CD4-positive, alpha-beta T cell treated with Interleukin-6 at 100 ng/mL for 8 hours (primary cell): ENCODE measurements at places on chromosomes 3 and 15.
A peak's percentile ranks its signal among the peaks of the same experiment; 100 is the strongest.

GRCh38 chr3:86984271-86984670, 6.7 kb downstream of the VGLL3 start:
- DNase-seq, result no peak

GRCh38 chr15:99511866-99512661, 53.7 kb upstream of the MEF2A start:
- DNase-seq, result no peak

GRCh38 chr15:80288131-80288530, 36.1 kb upstream of the CTXND1 start:
- DNase-seq, result no peak

GRCh38 chr3:122794779-122795673, at the start of gene SLC49A4:
Gene SLC49A4 (plus strand): TSS chr3:122795069. CDS start chr3:122795193, 124 bp downstream.
- DNase-seq, result peak; percentile 62

DNA sequence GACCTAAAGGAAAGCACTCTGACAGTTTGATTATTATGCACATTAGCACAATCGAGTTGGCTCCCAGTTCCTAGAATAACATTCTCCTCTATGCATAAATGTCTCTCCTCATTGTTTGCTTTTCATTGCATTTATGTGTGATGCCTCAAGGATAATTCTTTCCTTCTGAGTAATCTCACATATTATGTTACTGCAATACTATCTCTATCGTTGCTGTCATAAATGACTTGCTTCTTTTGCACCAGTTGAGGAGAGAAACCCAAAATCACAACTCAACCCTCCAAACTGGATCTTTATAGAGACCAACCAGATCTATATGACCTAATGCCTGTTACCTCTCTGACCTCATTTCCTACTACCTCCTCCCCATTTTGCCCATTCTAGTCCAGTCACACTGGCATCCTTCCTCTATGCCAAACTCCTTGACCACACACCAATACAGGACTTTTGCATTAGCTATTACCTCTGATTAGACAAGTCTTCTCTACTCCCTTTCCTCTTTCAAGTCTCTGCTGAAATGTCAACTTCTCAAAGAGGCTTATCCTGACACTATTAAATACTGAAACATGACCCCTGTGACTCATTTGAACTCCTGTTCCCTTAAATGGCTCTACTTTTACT, 1026.0 kb downstream of the TUSC7 start:
- DNase-seq, result no peak

DNA sequence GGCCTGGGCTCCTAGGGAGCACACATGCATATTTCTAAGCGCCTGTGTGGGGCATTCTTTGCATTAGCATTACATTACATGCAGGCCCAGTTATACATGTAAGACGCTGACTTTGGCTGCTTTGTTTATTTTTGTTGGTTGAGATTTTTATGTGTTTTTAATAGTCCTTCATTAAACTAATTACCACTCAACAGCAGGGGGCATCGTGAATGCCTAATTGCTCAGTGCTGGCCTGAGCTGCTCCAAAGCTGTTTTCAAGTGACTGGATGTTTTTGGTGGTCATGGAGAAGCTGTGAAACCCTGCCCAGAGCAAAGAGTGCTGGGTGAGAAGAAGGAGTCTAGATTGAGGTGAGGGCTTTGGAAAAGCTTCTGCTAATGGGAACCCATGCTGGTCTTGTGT, 41.5 kb downstream of the GPD1L start:
- no peak for DNase-seq

GRCh38 chr15:50190166-50190570, 8.2 kb downstream of the SLC27A2 start:
- no peak for DNase-seq

GRCh38 chr3:126678693-126679317, 23.9 kb upstream of the TXNRD3 start:
- no peak for DNase-seq

DNA sequence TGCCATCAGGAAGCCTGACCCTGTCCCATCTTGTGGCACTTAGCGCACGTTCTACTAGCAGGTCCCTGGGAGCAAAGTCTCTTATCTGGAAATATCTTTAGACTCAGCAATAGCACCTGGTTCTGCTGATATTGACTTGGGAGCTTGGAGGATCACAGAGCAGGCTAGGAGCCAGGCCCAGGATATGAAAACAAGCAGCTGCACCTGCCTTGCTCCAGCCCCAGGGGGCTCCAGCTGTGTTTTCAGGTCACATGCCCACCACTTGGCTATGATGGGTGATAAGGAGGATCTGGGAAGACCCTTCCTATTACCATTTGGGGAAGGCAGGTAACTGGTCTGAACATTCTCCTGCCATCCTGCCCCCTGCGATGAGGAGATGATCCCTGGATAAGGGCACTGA, 87.8 kb downstream of the C3orf70 start:
- DNase-seq, result no peak

GRCh38 chr3:16012086-16012485, 162.4 kb upstream of the GALNT15 start:
- no peak for DNase-seq

DNA sequence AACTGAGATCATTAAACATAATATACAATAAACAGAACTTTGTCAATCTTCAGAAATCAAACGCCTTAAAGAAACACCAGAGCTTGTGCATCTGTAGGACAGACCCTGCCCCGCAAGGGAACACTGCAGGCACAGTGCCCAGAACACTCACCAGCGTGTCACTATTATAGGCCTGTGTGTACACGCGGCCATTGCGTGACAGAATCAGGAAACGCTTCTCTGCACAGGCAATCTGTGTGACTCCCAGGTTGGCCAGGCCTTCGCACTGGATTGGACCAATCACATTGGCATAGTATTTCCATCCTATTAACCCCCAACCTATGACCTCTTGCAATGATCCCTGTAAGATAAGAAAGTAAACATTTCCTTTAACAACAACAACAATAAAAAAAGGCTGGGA, 52.9 kb downstream of the HERC2 start:
- no peak for DNase-seq

GRCh38 chr3:194003114-194004057, 132.6 kb upstream of the HES1 start:
- DNase-seq, result no peak

- DNase-seq, result no peak
These were observed 5.3 kb downstream of the SCN5A start for GRCh38 chr3:38644016-38644661.

GRCh38 chr15:52113708-52114107, 1.1 kb upstream of the BCL2L10 start:
- DNase-seq, result no peak

- no peak for DNase-seq
These were observed 45.6 kb upstream of the PAQR5 start for GRCh38 chr15:69253156-69253555.
